ENCODE measurements at places on chromosomes 5 and 9.

DNA sequence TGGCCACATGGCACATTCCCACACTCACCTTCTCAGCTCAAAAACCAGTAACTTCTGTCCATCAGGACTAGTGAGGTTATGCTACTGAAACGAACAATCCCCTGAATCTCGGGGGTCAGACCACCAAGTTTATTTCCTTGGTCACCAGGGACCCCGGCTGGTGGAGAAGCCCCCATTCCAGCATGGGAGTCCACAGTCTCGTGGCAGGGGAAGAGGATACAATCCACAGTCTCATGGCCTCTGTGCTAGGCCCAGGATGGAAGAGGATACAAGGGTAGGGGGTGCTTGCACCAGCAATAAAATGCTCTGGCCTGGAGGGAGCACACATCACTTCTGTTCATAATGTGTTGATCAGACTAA lies 7.4 kb upstream of the CARD19 start:
- peak overlapping the region; percentile 8 for H3K27ac ChIP-seq
- no peaks in the 10 kb centered on the region for H3K27me3 ChIP-seq
- peaks cover 78% of the 10 kb centered on the region for H3K36me3 ChIP-seq
- DNase-seq = no peak
- H3K4me1 ChIP-seq = peaks cover 54% of the 10 kb centered on the region
- H3K4me3 ChIP-seq = no peak overlapping the region

DNA sequence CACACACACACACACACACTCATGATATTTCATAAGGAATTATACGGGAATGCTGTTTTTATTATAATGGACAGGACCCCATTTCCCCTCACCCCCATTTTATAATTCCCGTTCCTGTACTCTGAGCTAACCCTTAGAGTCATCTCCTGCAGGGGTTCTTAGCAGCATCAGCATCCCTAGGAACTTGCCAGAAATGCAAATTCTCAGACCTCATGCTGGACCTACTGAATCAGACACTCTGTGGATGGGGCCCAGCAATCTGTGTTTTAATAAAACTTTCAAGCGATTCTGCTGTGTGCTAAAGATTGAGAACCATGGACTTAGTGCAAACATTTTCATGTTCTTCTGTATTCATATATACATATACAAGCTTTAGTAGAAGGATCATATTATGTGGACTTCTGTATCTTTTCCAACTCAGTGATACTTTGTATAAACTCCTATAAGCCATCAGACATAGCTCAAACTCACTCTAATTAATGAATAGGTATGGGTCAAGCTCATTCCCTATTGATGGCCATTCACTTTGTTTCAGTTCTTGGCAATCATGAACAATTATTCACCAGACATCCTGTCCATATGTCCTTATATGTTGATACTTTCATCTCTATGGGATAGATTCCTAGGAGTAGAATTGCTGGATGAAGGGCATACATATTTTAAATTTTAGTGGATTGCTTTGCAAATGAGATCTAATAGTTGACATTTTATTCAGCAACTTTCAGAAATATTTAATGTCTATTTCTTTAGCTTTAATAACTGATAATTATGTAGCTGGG lies 65.5 kb downstream of the ARHGEF28 start:
- no peak for DNase-seq
- no peaks in the 10 kb centered on the region for H3K36me3 ChIP-seq
- H3K27ac ChIP-seq = no peak overlapping the region
- no peak overlapping the region for H3K4me3 ChIP-seq

GRCh38 chr5:142792865-142793232 lies 22.7 kb downstream of the ARHGAP26 start:
- no peak overlapping the region for H3K27ac ChIP-seq
- peaks cover 25% of the 10 kb centered on the region for H3K4me1 ChIP-seq
- no peak overlapping the region for H3K4me3 ChIP-seq
- peaks cover 4% of the 10 kb centered on the region for H3K36me3 ChIP-seq

DNA sequence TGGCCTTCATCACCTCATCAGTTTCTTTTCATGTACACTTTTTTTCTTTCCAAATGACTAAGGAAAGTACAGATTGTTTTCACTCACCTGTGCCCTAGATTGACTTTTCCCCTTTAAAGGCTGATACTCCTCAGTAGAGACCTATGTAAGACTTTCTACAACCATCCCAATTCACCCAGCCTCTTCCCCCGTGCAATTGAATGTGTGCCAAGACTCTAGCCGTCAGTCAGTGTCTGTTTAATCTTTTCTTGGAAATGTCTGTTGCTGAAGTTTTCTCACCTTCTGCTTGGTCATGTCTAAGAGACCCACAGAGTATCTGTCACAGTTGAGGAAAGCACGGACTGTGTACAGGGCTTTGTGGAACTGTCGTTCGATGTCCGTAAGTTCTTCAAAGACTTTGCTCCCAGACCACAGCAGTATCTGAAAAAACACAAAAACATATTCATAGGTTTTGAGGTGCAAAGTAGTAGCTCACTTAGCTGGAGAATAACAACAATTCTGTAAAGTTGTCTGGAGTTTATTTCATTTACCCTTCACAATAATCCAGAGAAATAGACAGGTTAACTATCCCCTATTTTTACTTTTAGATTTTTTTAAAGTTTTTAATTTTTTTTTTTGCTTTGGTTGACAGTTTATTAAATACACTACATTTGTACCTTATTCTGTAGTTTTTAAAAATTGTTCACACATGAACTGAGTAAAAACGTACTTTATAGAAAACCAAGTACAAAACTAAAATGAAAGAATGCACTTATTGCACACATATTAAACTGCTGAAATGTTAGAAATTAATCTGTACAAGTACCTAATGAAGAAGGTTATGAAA lies 13.6 kb downstream of the PDE6A start:
- peaks cover 34% of the 10 kb centered on the region for H3K27me3 ChIP-seq
- DNase-seq = no peak
- H3K4me3 ChIP-seq = no peak overlapping the region
- no peak overlapping the region for H3K27ac ChIP-seq
- peaks cover 3% of the 10 kb centered on the region for H3K4me1 ChIP-seq

DNA sequence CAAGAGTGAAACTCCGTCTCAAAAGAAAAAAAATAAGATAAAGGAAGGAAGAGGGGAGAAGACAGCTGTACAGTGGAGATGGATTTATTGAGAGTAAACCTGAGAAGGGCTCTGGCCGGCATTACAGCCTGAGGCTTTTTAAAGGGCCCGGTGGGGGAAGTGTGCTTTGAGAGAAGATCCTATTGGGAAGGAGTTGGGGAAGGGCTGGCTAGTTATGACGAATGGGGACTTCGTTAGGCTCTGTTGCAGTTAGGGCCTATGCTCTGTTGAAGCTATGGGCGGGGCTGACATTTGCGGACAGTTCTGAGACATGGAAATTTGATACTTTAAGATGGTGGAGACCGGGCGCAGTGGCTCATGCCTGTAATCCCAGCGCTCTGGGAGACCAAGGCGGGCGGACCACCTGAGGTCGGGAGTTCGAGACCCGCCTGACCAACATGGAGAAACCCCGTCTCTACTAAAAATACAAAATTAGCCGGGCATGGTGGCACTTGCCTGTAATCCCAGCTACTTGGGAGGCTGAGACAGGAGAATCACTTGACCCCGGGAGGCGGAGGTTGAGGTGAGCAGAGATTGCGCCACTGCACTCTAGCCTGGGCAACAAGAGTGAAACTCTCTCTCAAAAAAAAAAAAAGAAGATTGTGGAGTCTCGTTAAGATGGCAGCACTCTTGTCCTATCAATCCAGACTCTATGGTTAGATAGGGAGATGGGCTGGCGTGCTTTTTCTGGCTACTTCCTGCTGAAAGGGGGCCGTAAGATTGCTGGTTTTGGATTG lies 33.2 kb downstream of the C9orf50 start:
- no peak for DNase-seq
- H3K27ac ChIP-seq = no peak overlapping the region
- H3K27me3 ChIP-seq = peaks cover 25% of the 10 kb centered on the region

DNA sequence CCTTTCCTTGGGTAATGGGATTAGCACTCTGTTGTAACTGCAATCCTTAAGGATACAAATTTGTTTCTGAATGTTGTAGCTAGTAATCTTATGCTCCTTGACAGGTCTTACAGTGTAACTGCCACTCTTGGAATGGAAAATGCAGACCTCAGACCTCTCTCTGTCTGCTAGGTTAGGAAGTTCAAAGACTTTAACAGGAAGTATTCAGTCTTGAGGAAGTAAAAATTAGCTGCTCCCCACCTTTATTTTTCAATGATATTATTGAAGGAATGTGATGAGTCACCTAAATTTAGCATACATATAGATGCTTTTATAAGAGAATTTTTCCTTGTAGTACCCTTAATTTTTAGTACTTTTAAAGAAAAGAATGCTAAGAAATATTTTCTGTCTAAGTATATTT lies 71.5 kb downstream of the PAM start:
- no peak overlapping the region for H3K27ac ChIP-seq
- no peaks in the 10 kb centered on the region for H3K27me3 ChIP-seq
- H3K36me3 ChIP-seq = peaks cover 3% of the 10 kb centered on the region

- no peak for DNase-seq
- H3K27ac ChIP-seq = no peak overlapping the region
- no peak overlapping the region for H3K4me3 ChIP-seq
- H3K27me3 ChIP-seq = peaks cover 25% of the 10 kb centered on the region
- no peaks in the 10 kb centered on the region for H3K36me3 ChIP-seq
These were observed 85.8 kb downstream of the NUDT12 start for GRCh38 chr5:103476811-103477210.

- DNase-seq = no peak
- H3K4me1 ChIP-seq = peaks cover 4% of the 10 kb centered on the region
- no peak overlapping the region for H3K4me3 ChIP-seq
- no peaks in the 10 kb centered on the region for H3K36me3 ChIP-seq
- H3K27ac ChIP-seq = no peak overlapping the region
These were observed 22.5 kb upstream of the NIPSNAP3A start for GRCh38 chr9:104725014-104725413.
